ENCODE measurements at places on chromosomes 6 and 20. TPM values are rescaled to one million over a fixed set of nuclear protein-coding genes. Genes with fewer than 3 reads are reported as not detected.

DNA sequence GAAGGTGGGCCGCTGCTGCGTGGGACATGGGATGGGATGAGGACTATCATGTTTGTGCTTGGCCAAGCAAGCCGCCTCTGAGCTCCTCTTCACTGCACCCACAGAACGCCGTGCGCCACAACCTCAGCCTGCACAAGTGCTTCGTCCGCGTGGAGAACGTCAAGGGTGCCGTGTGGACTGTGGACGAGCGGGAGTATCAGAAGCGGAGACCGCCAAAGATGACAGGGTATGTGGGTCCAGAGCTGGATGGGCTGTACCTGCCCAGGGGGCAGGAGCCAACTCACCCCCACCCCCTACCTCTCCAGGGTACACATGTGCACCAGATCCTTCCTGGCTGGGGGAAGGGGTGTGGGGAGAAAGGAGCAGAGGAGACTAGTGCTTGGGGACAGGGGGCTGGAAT is 43.5 kb upstream of the MDFI start:
- no peak for DNase-seq

DNA sequence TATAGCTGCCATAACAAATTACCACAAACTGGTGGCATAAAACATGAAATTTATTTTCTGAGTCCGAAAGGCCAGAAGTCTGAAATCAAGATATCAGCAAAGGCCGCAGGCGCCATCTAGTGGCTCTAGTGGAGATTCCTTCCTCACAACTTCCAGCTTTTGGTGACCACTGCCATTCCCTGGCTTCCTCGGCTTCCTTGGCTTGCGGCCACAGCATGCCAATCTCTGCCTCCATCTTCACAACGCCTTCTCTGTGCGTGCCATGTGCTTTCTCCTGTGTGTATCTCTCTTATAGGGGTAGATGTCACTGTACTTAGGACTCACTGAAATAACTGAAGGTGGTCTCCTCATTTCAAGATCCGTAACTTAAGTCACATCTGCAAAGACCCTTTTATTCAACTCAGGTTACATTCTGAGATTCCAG is 5.4 kb upstream of the PLAGL1 start:
- DNase-seq = peak; percentile 75

DNA sequence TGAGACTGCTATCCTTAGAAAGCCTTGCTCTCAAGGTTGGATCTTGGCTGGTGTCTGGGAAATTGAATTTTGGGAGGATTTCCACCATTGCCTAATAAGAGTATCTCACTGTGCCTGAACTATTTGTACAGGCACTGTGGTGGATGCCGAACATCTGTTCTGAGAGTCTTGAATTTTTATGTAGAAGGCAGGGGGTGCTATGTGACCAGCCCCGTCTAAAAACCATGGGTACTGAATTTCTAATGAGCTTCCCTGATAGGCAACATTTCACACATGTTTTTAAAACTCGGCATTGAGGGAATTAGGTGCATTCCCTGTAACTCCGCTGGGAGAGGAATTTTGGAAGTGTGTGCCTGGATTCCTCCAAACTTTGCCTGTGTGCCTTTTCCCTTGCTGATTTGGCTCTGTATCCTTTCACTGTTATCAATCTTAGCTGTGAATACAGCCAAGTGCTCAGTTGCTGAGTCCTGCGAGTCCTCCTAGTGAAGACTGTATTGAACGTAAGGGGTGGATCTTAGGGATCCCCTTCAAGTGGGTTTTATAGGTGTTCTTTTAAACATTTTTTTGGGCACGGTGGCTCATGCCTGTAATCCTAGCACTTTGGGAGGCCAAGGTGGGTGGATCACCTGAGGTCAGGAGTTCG is 27.6 kb upstream of the SCAF8 start:
- DNase-seq = no peak

The SMLR1 gene
- total RNA-seq = not detected

DNA sequence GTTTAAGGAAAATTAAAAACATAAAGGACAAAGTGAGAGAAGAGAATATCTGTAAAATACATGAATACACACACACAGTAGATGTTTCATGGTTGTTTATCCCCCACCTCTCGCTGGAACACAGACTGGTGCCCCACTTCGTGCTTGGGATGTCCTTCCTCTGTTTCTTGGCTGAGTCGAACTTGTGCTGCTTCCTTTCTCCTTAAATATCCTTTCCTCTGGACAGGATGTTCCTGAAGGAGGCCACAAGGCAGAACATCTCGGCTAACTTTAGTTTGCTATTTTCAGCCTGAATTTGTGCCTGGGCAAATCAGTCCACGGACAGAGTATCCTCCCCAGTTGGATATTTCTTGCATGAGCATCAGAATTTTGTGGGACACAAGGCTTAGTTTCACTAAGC is 54.7 kb upstream of the ZMYND8 start:
- DNase-seq = peak; percentile 27

The IBTK gene
- total RNA-seq = 36.3 TPM

The SLC22A16 gene
- not detected for total RNA-seq

- no peak for DNase-seq
Measured at GRCh38 chr6:30741063-30741779, 1.3 kb downstream of the FLOT1 start.

- DNase-seq = no peak
Measured at GRCh38 chr6:111171577-111172400, 84.5 kb downstream of the SLC16A10 start.

DNA sequence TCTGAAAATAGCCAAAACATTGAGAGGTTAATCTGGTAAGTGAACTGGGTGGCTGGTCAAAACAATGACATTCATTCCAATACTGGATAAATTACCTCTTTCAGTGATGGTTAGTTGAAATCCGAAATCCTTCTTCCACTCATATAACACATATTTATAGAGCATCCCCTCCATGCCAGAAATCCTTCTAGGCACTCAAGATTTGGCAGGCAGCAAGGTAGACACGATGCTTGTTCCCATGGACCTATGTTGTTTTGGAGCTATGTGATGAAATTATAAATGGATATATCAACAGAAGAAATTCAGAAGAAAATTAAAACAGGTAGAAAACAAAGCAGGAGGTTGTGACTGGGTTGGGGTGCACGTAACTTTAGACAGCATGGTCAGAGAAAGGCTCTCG is 26.3 kb upstream of the SNRPB2 start:
- DNase-seq = no peak

The COL9A1 gene
- total RNA-seq = 0.85 TPM

The METTL24 gene
- 2.2 TPM for total RNA-seq

- DNase-seq = no peak
Measured at GRCh38 chr6:158014505-158015187, 33.0 kb downstream of the SYNJ2 start.

DNA sequence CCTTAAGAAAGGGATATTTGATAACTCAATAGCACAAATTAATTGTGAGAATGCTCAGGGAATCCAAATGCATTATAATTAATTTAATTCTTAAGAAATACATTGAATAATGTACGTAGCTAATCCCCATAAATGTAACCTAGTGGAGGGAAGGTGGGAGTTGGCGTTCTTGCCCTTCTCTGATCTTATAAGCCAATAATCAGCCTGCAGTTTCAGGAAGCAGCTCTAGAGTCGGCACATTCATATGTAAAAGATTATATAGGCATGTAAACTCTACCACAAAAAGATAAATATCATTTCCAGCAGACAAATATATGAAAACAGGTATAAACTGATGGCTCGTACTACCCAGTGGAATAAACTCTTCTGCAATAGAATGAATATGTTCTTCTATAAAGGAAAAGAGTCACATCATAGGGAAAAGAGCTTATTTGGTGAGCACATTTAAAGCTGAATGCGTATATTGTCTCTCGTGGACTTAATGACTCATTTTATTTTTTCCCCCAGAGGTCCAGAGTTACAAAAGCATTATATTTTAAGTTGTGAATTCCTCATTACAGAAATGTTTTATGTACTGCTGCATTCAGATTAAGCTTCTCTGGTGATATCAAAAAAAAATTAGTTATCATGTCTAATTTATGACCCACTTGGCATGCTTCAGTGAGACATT is 112.2 kb downstream of the TFAP2A start:
- no peak for DNase-seq

DNA sequence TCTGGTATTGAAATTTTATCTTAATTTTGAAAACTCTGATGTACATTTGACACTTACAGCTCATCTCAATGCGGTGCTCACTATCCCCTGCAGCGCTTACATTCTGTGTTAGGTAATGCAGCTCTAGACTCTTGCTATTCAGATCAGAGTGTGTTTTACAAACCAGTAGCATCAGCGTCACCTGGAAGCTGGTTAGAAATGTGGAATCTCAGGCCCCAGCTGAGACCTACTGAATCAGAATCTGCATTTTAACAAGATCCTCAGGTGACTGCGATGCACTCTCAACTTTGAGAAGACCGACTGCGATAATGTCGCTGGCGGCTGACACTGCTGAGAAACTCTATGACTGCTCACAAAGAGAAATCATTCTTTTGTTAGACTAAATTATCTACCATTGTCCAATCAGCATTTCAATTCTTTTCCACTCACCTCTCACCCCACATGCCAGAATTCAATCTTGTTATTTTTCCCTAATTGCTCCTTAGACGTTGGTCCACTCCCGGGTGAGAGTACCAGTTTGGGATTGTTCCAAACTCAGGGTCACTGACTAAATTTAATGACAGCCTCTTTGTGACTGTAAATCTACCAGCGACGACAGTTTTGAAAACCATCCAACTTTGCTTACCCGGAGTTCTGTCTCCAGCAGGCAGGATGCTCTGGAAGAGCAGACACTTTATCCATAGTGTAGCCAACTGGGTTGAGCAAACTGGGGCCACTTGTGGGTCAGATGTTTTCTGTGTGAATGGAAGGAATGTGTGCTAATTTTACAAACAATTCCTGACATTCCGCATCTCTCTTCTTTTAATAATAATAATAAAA is 140.1 kb upstream of the BTBD3 start:
- no peak for DNase-seq

DNA sequence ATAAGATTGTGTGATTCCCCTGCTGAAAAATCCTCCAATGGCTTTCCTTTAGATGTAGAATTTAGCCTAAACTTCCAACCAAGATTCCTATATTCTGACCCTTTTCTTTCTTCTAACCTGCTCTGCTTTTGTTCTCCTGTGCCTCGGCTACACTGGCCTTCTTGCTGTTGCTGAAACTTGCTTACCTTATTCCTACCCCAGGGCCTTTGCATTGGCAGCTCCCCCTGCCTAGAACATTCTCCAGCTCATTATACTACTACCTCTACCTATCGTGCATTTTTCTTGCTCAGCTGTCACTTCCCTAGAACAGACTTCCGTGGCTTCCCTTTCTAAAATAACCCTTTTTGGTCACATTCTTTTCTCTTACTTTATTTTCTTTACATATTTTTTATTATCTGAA is 48.7 kb downstream of the PLCB4 start:
- no peak for DNase-seq

DNA sequence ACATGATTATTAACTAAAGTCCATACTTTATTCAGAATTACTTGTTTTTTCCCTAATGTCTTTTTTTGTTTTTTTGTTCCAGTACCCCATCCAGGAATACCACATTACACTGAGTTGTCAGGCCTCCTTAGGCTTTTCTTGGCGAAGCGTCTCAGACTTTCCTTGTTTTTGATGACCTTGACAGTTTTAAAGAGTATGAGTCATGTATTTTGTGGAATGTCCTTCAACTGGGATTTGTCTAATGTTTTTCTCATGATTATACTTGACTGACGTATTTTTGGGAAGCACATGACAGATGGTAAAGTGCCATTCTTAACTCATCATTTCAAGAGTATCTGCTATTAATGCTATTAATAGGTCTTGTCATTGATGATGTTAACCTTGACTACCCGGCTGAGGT is 23.6 kb downstream of the ENPP1 start:
- DNase-seq = no peak

DNA sequence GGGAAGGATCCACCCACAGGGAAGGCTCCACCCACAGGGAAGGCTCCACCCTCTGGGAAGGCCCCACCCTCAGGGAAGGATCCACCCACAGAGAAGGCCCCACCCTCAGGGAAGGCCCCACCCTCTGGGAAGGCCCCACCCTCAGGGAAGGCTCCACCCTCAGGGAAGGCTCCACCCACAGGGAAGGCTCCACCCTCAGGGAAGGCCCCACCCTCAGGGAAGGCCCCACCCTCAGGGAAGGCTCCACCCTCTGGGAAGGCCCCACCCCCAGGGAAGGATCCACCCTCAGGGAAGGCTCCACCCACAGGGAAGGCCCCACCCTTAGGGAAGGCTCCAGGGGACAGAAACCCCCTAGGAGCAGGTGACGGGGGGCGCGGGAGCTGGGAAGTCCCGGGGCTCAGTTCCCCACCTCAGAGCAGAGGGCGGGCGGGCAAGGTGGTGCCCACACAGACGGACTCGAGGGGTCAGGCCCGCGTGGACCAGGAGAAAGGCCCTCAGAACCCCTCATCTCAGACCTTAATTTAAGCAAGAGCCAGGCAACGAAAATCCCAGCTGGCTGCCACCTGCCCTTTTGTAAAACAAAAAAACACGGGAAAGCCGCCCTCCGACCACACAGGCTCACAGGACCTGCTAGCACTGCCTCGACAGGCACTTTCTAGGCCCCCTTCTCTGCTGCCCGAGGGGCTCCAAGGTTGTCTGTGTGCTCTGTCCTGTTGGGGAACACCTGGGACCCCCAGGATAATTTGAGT is 39.7 kb downstream of the KCNQ2 start:
- DNase-seq = no peak

- DNase-seq = no peak
Measured at GRCh38 chr6:132972971-132973370, 158.6 kb downstream of the RPS12 start.

The FERMT1 gene
- 0.55 TPM for total RNA-seq

DNA sequence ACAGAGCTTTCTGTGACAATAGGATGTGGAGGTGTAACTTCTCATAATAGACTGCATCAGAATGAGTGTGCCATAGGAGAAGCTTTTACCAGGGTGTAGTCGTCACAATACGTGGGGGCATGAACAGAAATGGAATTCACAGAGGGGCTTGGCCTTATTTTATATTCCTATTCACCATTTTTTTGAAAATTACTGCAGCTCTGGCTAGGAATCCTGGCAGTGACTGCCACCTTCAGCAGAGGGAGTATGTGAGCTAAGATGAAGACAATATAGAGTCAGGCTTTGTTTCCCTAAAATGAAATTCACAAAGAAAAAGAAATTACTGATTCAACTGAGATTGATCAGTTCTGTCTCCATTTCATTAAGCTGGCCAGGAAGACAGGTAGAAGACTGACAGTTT is 13.9 kb downstream of the TOMM6 start:
- no peak for DNase-seq

- no peak for DNase-seq
Measured at GRCh38 chr6:100349366-100349765, 115.4 kb downstream of the SIM1 start.

- no peak for DNase-seq
Measured at GRCh38 chr20:6057691-6058090, 3.8 kb upstream of the LRRN4 start.

- DNase-seq = no peak
Measured at GRCh38 chr6:52696418-52696817, 25.5 kb downstream of the TMEM14A start.
